RWPE2 (cell line): ENCODE measurements at places on chromosomes 5 and 9.

DNA sequence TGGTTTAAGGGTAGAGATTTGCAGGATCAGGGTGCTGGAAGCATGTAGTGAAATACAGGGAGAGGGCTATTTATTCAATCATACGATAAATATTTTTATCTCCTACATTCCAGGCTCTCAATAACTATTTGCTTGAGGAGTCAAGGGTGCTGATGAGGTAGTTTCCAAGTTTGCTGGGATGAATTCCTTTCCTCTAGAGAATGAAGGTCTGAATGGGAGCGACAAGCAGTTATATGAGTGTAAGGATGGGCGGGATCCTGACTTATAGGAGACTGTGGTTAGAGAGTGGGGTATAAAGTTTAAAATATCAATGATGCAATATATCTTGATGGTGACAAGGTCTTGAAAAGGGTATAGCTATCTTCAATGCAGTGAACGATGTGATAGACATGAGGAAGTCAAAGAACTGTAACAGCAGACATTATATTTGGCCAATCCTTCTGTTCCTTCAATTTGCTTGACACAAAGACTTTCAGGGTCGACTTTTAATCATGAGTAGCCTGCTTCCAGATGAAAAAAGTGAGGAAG is 201.1 kb upstream of the HAPLN1 start:
- no peaks in the 10 kb centered on the region for H3K36me3 ChIP-seq
- H3K4me3 ChIP-seq = no peak overlapping the region
- H3K27ac ChIP-seq = no peak overlapping the region

GRCh38 chr5:148685520-148686134 is 31.3 kb upstream of the HTR4 start:
- H3K4me3 ChIP-seq = no peak overlapping the region
- no peaks in the 10 kb centered on the region for H3K36me3 ChIP-seq
- no peak overlapping the region for H3K27ac ChIP-seq
- no peaks in the 10 kb centered on the region for H3K4me1 ChIP-seq

GRCh38 chr9:86329649-86330048 is 24.6 kb downstream of the TUT7 start:
- no peaks in the 10 kb centered on the region for H3K27me3 ChIP-seq
- H3K27ac ChIP-seq = no peak overlapping the region
- H3K36me3 ChIP-seq = peaks cover 73% of the 10 kb centered on the region
- no peak for DNase-seq

DNA sequence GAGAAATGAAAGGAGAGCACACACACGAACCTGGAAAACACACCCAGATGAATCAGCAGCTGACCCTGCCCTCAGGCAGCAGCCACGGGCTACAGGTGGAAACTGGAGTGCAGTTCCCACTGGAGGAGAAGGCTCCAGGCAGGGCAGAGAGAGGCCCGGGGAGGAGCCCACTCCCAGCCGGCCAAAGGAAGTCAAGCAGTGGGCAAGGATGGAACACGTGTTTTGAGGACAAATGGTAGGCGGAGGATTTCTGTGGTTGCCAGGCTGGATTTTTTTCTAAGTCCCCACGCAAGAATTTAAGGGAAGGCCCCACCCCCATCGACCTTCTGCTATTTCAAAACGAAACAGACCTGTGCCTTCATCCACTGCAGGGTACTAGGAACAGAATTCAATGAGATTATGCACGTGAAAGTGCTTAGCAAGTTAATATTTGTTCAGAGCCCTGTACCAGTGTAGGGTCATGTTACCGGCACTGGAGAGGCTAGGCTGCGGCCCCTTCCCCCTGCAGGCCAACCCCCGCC is 6.8 kb downstream of the EPB41L4B start:
- H3K4me1 ChIP-seq = peaks cover 49% of the 10 kb centered on the region
- H3K4me3 ChIP-seq = no peak overlapping the region
- DNase-seq = no peak
- H3K27me3 ChIP-seq = no peaks in the 10 kb centered on the region

DNA sequence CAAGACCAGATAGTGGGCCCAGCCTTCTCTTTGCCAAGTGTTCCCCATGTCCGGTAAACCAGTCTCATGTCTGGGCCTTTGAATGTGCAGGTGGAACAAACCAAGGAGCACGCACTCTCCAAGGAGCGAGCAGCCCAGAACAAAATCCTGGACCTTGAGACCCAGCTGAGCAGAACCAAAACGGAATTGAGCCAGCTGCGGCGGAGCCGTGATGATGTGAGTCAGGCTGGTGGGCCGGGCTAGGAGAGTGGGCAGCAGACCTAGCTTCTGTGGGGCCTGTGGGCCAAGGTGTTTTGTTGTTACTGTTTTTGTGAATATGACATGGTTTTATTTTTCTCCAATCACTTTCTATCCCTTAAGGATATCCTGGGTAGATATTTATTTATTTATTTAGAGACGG is 5.6 kb upstream of the GLE1 start:
- no peak overlapping the region for H3K27ac ChIP-seq
- H3K27me3 ChIP-seq = no peaks in the 10 kb centered on the region
- DNase-seq = no peak
- H3K4me1 ChIP-seq = peaks cover 7% of the 10 kb centered on the region
- H3K4me3 ChIP-seq = no peak overlapping the region
- H3K36me3 ChIP-seq = peaks cover 43% of the 10 kb centered on the region

DNA sequence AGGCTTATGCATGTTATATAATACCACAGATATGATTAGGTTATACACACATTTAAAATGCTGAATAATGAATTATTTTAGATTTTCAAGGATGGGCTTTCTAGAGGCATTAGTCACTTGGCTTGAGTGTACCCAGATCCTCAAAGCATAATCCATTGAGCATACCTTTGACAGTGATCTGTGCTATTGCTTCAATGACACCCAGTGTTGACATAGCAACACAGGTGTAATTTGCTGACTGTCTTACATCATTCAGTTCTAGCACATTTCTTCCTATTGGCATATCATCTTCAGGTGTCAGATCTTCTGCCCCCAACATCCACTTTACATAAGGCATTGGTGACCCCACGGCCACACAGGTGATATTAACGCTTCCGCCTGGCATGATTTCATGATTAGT is 721.5 kb upstream of the DMAC1 start:
- H3K4me1 ChIP-seq = no peaks in the 10 kb centered on the region
- no peak for DNase-seq
- no peaks in the 10 kb centered on the region for H3K27me3 ChIP-seq
- H3K36me3 ChIP-seq = no peaks in the 10 kb centered on the region
- H3K4me3 ChIP-seq = no peak overlapping the region

GRCh38 chr9:95551406-95551805 is 34.6 kb upstream of the PTCH1 start:
- H3K36me3 ChIP-seq = no peaks in the 10 kb centered on the region
- H3K4me1 ChIP-seq = no peaks in the 10 kb centered on the region
- H3K27me3 ChIP-seq = peaks cover 9% of the 10 kb centered on the region
- no peak overlapping the region for H3K4me3 ChIP-seq
- H3K27ac ChIP-seq = no peak overlapping the region

- no peaks in the 10 kb centered on the region for H3K27me3 ChIP-seq
- no peaks in the 10 kb centered on the region for H3K4me1 ChIP-seq
- DNase-seq = no peak
- no peak overlapping the region for H3K27ac ChIP-seq
Observed at GRCh38 chr9:106670418-106670817, 192.5 kb upstream of the ZNF462 start.

DNA sequence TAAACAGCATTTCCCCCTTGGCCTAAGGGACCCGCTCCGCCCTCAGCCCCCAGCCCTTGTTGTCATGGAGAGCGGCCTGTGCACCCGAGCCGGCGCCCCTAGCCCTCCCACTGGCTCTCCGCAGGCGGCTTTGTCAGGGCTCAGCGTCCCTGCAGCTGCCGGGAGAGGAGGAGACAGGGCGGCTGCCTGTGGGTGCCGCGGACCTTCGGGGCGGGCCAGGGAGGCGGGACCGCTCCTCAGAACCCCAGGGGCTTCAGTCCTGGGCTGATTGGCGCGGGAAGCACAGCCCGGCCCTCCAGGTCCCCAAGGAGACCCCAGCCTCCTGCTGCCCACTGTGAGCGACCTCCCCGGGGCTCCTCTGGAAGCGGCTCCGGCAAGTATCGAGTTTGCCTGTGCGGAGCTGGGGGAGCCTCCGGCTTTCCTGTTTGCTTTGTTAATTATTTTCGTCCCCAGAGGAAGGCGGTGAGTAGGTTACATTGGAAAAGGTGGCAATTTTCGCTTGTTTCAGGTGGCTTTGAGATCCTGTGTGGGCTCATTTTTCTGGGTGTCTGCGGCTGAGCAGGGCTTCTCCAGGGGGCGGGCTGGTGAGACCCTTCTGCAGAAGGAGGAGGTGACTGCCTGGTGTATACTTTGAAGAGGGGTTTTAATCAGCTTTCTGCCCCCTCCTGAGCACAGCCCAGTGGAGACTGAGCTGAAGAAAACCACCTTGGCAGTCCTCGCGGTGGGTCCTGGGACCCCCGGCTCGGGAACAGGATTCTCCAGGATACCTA is at the start of gene FGD3:
Gene FGD3 (plus strand): TSS at position 256 of the 770 bp plus-strand sequence. CDS start 28,734 bp downstream, outside the sequence.
- no peaks in the 10 kb centered on the region for H3K4me1 ChIP-seq
- DNase-seq = no peak
- H3K4me3 ChIP-seq = peak within 1 kb of the TSS; percentile 37
- no peak within 1 kb of the TSS for H3K27ac ChIP-seq
- H3K27me3 ChIP-seq = no peaks in the 10 kb centered on the region

DNA sequence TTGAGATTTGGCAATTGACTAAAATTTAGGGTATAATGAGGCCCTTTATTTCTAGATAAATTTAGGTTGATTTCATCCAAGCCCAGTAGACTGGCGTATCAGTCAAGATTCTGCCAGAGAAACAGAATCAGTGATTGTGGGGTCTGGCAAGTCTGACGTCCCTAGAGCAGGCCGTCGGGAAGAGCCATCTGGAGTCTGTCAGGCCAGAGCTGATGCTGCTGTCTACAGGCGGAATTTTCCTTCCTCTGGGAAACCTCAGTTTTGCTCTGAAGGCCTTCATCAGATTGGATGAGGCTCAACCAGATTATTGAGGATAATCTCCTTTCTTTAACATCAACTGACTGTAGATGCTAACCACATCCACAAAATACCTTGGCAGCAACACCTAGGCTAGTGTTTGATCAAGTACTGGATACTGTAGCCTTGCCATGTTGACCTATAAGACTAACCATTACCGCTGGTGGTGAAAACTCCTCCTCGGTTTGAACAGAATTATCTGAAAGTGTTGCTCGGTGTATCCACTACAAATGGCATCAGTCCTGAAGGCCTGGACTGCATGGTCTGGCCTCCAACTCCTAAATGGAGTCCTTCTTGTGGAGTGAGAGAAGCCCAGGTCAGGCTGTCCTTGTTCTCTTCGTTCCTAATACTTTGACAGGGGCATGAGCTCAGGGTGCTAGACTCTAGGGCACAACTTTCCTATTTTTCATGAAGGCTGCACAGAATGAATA is 83.2 kb upstream of the ANKH start:
- H3K36me3 ChIP-seq = no peaks in the 10 kb centered on the region
- H3K4me3 ChIP-seq = no peak overlapping the region
- H3K4me1 ChIP-seq = peaks cover 17% of the 10 kb centered on the region
- no peak overlapping the region for H3K27ac ChIP-seq

GRCh38 chr9:35646533-35647265 is 4.0 kb downstream of the SIT1 start:
- H3K4me3 ChIP-seq = peak overlapping the region; percentile 48
- no peaks in the 10 kb centered on the region for H3K36me3 ChIP-seq
- DNase-seq = peak; percentile 90
- H3K4me1 ChIP-seq = peaks cover 3% of the 10 kb centered on the region

DNA sequence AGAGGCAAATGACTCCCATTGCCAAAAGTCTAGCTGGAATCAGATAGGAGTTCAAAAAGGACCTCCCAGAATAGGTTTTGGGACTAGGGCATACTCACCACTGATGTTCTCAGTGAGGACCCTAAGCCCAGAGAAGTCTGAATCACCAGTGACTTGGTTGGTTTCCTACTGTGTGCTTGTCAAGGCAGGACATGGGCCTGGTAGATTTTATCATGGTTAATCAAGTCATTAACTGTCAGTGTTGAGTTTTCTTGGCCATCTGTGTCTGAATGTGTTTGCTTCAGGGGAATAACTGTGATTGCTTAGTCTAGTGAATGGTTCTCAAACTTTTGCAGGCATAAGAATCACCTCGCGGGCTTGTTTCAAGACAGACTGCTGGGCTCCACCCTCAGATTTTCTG is 99.0 kb upstream of the GDNF start:
- H3K27ac ChIP-seq = no peak overlapping the region
- no peak for DNase-seq
- peaks cover 15% of the 10 kb centered on the region for H3K4me1 ChIP-seq
- H3K4me3 ChIP-seq = no peak overlapping the region

- H3K4me3 ChIP-seq = no peak overlapping the region
- H3K27me3 ChIP-seq = peaks cover 94% of the 10 kb centered on the region
- DNase-seq = no peak
- H3K27ac ChIP-seq = no peak overlapping the region
- no peaks in the 10 kb centered on the region for H3K4me1 ChIP-seq
Observed at GRCh38 chr9:93955981-93956784, 1.0 kb upstream of the BARX1 start.

DNA sequence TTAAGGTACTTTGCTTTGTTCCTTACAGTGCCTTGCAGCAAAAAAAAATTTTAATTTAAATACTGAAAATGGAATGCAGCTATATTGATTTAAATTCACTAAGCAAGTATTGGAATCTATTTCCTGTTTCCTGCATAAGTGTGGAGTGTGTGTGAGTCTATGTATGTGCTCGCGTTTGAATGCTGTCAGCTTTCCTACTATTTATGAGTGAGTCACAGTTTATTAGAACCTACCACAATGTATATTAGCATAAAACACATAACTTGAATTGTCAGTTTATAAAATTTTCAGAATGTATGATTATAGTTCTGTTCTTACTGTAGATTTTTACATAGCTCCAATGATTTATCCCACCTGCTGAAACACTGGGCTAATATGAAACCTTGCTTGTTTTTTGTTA is 302.1 kb downstream of the NR2F1-AS1 start:
- no peak overlapping the region for H3K4me3 ChIP-seq
- H3K27me3 ChIP-seq = no peaks in the 10 kb centered on the region
- peak overlapping the region; percentile 40 for H3K27ac ChIP-seq
- no peaks in the 10 kb centered on the region for H3K36me3 ChIP-seq

DNA sequence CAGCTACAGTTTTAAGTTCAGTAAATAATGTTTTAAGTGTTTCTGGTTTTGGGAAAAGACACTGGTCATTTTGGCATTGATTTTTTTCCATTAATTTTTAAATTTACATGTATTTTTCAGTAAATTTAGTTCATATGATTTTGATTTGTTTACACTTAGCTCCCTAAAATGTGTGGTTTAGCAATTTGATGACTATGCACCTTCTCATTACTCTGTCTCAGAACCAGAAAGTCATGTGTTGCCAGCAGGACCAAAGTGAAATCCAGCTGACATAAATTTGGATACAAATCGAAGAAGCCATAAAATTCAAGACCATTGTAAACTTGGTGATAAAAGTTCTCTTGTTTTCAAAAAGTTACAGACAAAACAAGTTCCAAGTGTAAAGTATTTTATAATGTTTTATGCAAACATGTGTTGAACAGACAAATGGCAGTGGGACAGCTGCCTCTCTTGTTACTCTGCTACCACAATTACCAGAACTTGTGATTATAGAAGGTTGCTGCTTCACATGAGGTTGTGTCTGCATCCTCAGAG is 354.8 kb downstream of the NR2F1-AS1 start:
- H3K27me3 ChIP-seq = no peaks in the 10 kb centered on the region
- H3K4me3 ChIP-seq = no peak overlapping the region
- DNase-seq = no peak
- H3K4me1 ChIP-seq = no peaks in the 10 kb centered on the region
- no peaks in the 10 kb centered on the region for H3K36me3 ChIP-seq
- no peak overlapping the region for H3K27ac ChIP-seq
